ENCODE measurements at places on chromosomes 11 and 22.

DNA sequence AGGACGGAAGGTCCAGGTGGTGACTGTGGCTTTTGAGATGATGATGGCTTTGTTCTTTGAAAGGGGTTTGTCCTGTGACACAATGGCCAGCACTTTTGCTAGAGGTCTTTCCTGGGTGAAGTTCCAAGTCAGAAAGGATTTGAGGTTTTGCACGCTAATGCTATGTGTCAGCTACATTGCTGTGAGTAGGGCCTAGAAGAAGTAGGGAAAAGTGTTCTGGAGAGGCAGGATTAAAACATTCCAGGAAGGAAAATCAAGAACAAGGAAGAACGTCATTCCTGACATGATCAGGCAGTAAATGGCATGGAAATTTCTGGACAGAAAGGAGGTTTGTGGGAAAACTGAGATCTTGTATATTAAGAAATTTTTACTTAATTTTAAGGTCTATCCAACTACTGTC, 290.7 kb downstream of the NTM start:
- no peak for DNase-seq

GRCh38 chr22:27252282-27253049, 549.1 kb downstream of the MN1 start:
- DNase-seq, result no peak

DNA sequence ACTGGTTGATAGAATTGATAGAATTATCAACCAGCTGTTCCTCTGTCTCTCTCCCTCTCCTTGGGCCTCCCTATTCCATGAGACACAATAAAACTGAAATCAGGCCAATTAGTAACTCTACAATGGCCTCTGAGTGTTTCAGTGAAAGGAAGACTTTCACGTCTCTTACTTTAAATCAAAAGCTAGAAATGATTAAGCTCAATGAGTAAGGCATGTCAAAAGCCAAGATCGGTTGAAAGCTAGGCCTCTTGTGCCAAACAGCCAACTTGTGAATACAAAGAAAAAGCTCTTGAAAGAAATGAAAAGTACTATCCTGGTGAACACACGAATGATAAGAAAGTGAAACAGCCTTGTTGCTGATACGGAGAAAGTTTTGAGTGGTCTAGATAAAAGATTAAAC, 16.6 kb downstream of the PIH1D2 start:
- no peak for DNase-seq

DNA sequence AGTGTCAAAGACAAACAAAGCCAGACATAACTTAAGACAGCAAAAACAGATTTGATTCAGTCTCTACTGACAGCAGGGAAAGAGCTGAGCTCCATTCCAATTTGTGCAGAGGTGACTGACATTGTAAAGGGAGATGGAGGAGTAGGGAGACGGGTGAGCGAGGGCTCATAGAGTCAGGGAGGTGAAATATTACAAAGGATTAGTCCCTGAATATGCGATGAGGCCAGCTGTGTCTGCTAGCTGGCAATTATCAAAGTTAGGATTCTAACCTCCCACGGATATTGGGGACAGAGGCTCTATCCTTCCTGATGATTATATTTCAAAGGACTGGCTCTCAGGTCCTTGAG, 8.3 kb downstream of the PLAAT2 start:
- DNase-seq, result no peak

GRCh38 chr11:69265911-69266510, 27.9 kb upstream of the MYEOV start:
- no peak for DNase-seq

- no peak for DNase-seq
These were observed 60.5 kb downstream of the CYB5R2 start for GRCh38 chr11:7612661-7613393.

DNA sequence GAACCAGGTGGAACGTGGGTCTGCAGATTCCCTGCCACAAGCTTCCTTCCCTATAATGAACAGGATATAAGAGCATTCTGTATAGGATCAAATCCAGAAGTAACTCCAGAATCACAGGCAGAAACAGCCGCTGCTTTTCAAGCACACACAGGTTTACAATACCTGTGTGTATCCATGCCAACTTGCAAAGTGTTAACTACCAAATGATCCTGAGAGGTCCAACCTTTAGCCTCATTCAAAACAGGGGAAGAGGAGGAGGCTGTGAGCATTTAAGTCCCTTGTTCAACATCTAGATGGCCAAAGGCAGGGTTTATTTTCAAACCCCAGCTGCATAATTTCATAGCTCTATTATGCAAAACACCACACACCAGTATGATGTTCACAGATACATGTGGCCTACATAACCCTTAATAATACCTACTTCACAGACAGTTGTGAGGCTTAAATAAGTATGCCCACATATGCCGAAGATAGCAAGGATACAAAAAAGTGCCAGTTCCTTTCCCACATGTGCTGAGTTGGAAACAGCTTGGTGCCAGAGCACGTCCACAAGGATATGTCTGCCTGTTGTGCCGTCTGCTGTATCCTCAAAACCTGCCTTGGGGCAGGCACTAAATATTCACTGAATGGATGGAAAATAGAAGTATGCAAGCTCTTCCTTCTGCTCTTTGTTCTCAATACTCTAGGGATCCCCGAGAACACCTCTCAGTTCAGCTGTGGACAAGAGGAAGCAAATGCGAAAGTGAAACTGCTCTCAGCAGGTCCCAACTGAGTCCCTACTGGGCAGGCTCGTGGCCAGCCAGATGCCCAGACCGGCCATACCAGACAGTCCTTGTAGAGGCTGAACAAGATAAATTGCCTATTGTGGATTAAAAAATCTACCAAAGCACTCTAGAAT, 66.8 kb downstream of the LARGE1 start:
- DNase-seq, result no peak

- no peak for DNase-seq
These were observed 30.3 kb upstream of the ASPHD2 start for GRCh38 chr22:26398741-26399153.

DNA sequence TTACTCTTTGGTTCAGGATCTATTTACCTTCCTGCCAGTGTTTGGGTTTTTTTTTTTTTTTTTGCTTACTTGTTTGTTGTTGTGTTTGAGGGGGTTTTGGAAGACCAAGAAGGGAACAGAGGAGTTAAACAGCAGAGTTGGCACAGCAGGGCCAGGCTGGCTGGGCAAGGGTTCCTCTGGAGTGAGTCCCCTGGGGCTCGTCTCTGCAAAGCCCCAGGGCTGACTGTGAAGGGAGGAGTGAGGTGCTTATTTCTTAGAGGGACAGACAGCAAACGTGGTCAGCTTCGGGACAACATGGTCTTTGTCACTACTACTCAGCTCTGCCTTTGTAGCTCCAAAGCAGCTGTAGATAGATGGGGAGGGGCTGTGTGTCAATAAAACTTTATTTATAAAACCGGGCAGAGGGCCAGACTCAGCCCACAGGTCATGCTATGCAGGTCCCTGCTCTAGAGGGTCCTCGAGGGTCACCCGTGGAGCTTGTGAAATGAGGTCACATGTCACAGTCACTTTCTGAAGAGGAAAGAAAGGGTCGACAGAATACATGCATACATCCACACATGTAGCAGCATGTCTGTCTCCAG, 1404.7 kb downstream of the BRD1 start:
- peak; percentile 51 for DNase-seq

DNA sequence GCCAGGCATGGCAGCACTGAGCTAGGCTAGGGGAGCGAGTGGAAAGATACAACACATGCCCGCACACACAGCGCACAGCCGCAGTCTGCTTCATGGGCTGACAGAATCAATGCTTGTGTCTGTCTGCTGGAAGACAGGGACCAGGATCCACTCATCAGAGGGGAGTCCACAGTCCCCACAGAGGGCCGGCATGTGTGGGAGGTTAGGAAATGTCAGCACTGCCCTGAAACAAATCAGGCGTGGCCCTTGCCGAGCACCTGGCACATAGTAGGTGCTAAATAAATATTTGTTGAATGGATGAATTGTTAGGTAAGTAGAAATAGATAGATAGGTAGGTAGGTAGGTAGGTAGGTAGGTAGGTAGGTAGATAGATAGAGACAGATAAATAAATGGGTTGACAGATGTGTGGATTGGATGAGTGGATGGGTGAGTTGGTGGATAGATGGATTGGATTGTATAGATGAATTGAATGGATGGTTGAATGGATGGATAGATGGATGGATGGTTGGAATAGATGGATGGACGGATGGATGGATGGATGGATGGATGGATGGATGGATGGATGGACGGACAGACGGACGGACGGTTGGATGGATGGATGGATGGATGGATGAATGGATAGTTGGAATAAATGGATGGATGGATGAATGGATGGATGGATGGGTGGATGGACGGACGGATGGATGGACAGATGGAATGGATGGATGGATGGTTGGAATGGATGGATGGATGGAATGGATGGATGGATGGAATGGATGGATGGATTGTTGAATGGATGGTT, 3.3 kb downstream of the SLC22A12 start:
- no peak for DNase-seq

- no peak for DNase-seq
These were observed 43.4 kb upstream of the GLYAT start for GRCh38 chr11:58775066-58775708.

- peak; percentile 25 for DNase-seq
These were observed 38.0 kb upstream of the APLNR start for GRCh38 chr11:57274904-57275498.

- DNase-seq, result no peak
These were observed 437.3 kb upstream of the CADM1 start for GRCh38 chr11:115941481-115941993.

DNA sequence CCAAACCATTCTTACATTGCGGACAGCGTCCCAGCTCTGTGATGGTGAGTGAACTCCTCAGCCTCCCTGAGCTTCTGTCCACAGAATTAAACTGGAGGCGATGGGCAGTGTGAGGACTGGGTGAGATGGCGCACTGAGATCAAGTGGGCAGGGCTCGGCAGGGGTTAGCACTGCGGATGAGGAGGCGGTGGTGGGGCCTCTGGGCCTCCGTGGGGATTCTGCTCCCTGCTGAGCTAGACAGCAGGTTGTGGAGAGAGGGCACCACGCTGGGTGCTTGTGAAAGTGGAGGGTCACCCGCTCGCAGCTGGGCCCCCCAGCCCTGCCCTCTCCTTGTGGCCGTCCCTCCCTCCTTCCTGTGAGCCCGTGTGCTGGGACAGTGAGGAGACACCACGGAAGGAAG, 25.6 kb upstream of the PARVG start:
- no peak for DNase-seq

- DNase-seq, result peak; percentile 82
These were observed 8.4 kb downstream of the FAM118A start for GRCh38 chr22:45318168-45318557.

DNA sequence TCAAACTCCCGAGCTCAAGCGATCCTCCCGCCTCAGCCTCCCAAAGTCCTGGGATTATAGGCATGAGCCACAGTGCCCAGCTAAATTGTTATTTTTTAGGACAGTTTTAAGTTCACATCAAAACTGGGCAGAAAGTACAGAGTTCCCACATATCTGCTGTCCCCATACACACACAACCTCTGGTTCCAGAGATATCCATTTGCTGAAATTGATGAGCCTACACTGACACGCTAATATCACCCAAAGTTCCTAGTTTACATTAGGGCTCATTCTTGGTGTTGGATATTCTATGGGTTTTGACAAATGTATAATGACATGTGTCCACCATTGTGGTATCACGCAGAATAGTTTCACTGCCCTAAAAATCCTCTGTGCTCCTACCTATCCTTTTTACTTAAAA, 2.7 kb upstream of the SEC14L4 start:
- DNase-seq, result no peak

DNA sequence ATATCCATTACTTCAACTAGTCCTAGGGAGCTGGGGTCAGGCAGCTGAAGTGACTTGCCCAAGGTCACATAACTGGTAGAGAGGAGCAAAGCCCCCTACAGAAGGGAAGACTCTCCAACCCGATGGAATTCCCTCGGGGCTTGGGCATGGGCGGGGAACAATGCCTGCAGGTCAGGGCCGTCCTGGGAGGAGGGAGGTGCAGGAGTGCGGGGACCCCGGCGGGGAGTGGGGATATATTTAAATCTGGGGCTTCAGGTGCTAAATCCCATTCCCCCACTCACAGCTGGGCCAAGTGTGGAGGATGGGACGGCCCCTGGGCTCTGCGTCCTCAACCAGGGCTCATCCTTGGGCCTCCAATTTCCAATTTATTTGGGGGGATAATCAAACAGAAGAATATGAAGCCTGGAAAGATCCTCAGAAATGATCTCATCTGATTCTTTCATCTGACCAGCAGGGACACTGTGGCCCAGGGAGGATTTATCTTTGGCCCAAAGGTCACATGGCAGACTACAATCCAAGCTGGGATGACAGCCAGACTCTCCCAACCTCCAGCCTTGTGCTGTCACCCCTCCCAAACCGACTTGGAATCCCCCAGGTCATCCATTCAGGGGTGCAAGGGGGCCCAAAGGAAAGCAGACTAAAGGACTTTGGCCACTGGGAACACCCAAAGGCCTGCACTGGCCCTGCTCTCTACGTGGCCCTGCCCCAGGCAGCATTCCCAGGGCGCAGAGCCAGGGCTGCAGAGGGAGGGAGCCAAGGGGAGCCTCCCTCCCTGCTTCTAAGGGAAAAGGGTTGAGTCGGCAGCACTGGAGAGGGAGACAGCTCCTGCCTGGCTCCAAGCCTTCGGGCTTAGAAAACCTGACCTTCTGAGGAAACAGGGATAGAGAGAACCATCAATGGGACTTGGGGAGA, 8.7 kb upstream of the C1QTNF6 start:
- DNase-seq, result no peak

DNA sequence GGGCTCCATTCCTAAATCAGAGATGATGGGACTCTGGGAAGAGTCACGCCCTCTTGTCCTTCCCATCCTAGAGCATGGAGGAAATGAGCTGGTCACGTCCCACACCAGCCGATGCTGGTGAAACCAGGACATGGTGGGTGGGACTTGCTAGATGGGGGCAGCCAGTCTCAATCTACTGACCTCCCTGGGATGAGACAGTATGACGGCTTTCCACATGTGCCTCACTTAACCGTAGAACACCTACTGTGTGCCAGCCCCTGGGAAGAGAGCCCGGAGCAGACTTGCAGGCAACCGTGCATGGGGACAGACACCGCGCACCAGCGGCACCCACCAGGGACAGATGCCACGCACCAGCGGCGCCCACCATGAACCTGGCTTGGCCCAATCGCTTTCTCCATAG, 3.8 kb downstream of the OSBPL5 start:
- DNase-seq, result no peak

DNA sequence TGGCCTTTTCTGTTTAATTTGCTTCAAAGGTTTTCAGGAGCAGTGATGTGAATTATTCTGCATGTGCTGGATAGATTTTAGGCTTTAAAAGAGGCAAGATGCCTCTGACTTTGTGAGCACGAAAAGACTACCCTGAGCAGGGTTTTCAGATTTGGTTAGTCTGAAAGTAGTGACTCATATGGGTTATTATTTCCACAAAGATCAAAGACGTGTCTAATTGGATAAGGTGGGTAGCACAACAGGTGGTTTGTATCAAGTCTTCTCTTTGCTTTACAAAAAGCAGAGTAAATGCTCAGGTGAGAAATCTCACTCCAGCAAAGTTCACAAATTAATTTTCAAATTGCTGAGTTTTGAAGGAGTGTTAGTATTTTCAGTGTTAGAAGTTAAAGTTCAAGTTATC, 37.6 kb upstream of the DBX1 start:
- no peak for DNase-seq

- DNase-seq, result no peak
These were observed 3.7 kb upstream of the CEND1 start for GRCh38 chr11:793556-793955.
